Activated T-cell treated with anti-CD3 and anti-CD28 coated beads, Interleukin-2, amount 50 U/mL, for 72 hours (primary cell): ENCODE measurements at places on chromosomes 2 and 18. TPM values are rescaled to one million over a fixed set of nuclear protein-coding genes. Genes with fewer than 3 reads are reported as not detected.

The TNS1 gene
- 0.93 TPM for total RNA-seq

The PPP1R1C gene
- total RNA-seq = not detected

The TMEM163 gene
- 0.12 TPM for total RNA-seq

DNA sequence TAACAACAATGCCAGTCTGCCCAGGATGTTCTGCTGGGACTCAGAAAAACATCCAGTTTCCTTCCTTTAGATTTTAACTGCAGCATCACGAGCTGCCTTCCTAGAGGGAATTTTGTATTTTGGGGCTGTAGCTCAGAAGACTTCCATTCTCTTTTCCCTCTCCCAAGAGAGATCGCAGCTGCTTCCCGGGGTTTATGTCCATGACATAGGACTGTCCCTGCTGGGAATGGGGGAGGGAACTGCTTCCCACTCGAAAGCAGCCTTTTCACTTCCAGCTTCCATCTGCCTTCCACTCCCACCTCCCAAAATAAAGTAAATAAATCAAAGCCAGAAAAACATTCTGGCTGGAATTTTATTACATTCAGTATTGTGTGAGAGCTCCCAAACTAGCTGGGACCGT lies 52.4 kb downstream of the LIMS1 start:
- no peak overlapping the region for H3K4me3 ChIP-seq
- H3K36me3 ChIP-seq = peaks cover 2% of the 10 kb centered on the region
- no peaks in the 10 kb centered on the region for H3K27me3 ChIP-seq
- DNase-seq = no peak
- H3K4me1 ChIP-seq = peaks cover 53% of the 10 kb centered on the region

DNA sequence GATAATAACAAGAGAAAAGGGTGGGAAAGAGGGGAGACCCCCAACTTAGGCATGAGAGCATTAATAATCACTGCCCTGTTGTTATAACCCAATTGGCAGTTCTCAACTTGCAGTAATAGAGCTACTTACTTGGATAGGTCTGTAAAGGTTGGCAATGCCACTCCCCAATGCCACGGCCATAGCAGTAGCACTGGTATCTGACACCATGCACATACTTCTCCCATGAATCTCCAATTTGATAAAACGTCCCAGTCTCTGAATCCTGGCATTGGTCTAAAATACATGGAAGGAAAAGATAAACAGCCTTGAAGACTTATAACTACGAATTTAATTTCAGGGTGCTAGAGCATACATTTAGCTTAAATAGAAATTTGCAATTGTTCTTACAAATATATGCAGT lies 16.8 kb downstream of the FN1 start:
- H3K36me3 ChIP-seq = no peaks in the 10 kb centered on the region
- no peak overlapping the region for H3K4me3 ChIP-seq
- no peak overlapping the region for H3K27ac ChIP-seq
- H3K4me1 ChIP-seq = no peaks in the 10 kb centered on the region

GRCh38 chr2:8380026-8380425 lies 301.8 kb upstream of the ID2 start:
- no peaks in the 10 kb centered on the region for H3K36me3 ChIP-seq
- peaks cover 39% of the 10 kb centered on the region for H3K4me1 ChIP-seq
- no peak overlapping the region for H3K4me3 ChIP-seq
- DNase-seq = no peak
- peak overlapping the region; percentile 56 for H3K27ac ChIP-seq

DNA sequence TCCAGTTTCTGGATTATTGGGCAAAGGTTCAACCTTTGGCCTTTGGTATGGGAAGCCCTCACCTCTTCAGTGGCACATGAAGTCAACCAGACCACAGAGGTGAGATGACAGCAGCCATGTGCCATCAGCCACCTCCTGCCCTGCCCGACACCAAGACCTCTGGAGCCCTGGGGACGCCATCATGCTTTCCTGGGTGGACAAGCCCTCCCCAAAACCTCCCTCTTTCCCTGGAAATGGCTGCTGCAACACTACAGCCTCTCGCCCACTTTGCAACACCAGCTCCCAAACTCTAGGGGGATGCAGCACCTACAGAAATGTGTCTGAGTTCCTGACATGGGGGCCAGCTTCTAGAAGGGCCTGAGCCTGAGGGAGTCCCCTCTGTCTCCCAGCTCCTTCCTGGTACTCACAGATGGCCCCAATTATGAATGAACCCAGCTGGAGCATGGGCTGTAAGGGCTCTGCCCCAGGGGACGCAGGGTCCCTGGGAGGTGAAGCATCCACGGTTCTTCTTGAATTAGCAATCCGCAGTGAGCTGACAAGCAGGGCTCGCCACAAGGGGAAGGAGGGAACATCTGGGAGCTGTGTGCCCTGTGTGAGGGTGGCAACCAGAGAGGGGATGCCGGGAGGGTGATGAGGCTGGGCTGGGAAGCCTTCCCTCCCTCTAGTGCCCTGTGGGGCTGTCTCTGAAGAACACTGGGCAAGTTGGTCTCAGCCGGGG lies 268.5 kb upstream of the HDAC4 start:
- no peak overlapping the region for H3K27ac ChIP-seq
- no peak overlapping the region for H3K4me3 ChIP-seq
- no peak for DNase-seq
- no peaks in the 10 kb centered on the region for H3K27me3 ChIP-seq

DNA sequence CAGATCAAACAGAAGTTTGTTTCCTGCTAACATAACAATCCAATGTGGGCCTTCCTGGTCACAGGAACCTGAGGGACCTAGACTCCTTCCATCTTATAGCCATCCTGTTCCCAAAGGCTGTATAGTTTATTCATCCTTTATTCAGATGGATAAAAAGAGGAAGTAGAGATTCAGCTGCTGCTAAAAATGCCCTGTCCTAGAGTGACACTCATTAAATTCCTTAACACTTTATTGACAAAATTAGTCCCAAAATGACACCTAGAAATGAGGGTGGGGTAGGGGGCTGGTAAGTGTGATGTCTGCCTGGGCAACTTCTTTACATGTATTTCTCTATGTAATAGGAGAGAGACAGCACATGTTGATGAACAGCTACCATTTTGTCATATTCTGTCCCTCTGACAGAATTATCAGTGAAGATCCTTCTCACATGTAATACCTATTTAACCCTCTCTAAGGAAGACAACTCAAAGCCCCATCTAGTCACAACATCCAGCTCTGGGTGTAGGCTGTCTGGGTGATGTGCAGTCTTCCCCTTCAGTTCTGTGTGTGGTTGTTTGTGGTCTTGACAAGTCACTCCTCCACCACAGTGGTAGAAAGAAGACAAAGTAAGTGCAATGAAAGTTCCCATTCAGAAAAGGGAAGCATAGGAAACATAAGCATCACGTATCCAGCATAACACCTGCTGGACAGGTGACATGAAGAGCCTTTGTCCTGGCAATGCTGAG lies 253.9 kb upstream of the CNTNAP5 start:
- no peak overlapping the region for H3K4me3 ChIP-seq
- no peaks in the 10 kb centered on the region for H3K4me1 ChIP-seq
- no peaks in the 10 kb centered on the region for H3K27me3 ChIP-seq
- DNase-seq = no peak

DNA sequence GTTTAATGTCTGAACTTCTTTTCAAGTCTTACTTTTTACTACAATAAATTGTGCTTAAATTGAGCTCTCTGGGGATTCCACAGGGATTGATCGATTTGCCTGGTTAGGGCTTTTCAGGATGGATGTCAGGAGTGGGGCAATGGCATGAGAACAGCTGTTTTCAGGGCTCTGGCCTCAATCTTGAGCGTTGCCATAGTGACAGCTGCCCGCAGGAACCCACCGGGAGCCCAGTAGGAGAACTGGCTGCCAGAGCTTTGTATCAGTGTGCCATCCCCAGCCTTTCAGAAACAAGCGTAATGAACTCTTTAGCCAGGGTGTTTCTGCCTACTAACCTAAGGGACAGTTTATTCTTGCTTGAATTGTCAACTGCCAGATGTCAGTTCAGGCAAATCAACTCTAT lies 93.5 kb downstream of the GALNT3 start:
- no peak overlapping the region for H3K27ac ChIP-seq
- H3K27me3 ChIP-seq = peaks cover 18% of the 10 kb centered on the region
- no peaks in the 10 kb centered on the region for H3K36me3 ChIP-seq
- H3K4me3 ChIP-seq = no peak overlapping the region
- no peak for DNase-seq

GRCh38 chr2:205387350-205388055 lies 294.8 kb upstream of the NRP2 start:
- no peaks in the 10 kb centered on the region for H3K36me3 ChIP-seq
- DNase-seq = no peak
- H3K4me3 ChIP-seq = no peak overlapping the region
- H3K27me3 ChIP-seq = peaks cover 12% of the 10 kb centered on the region
- no peak overlapping the region for H3K27ac ChIP-seq
- peaks cover 6% of the 10 kb centered on the region for H3K4me1 ChIP-seq

DNA sequence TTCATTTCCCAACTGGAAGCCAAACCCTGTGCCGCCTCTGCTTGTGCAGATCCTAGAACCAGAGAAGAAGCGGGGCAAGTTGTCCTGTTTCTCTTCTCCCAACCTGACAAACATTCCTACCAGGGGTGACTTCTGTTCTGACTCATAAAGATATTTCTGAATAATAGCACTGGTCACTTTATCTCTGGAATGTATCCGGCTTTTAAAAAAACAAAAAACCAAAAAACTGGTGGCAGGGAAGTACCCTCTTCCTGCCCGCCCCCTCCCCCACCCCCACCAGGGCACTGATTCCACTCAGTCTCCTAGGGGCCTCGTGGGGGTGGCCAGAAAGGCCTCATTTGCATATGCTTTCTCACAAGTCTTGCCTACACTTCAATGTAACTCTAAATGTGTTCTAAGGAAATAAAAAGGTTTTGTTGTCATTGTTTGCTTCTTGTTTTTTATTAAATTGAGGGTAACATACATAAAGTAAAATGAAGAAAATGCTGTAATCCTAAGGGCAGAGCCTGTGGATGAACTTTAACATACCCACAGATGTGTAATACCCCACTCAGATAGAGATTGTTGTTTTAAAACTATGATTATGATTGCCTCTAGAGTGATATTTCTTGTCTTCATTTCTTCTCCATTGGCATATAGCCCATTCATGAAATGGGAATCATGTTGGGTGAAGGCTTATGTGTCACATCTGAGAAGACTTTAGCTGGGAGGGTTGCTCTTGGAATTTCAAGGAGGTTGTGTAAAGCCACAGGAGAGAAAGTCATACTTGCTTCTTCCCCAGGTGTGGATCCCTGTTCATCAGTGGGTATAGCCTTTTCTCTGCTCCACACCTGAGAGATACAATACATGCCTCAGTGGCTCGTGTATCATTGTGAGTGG lies 5.3 kb upstream of the FOSL2 start:
- no peak for DNase-seq
- H3K27ac ChIP-seq = peak overlapping the region; percentile 49
- peaks cover 51% of the 10 kb centered on the region for H3K4me1 ChIP-seq
- H3K27me3 ChIP-seq = no peaks in the 10 kb centered on the region
- H3K36me3 ChIP-seq = peaks cover 2% of the 10 kb centered on the region

DNA sequence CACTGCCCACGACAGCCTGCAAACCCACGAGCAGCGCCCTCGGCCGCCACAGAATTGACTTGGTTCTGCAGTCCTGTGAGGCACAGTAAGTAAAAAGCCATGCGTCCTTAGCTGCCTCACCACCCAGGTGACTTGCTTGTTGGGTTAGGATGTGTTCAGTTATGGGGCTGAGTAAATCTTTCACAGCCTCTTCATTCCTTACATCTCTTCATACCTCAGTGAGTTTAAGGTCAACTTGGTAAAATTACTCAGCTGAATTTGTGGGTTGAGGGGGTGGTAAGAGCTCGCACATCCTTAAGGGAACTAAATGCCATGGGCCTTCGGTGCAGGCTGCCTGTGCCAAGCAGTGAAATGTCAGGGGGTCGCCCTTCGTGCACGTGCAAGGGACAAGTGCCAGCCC lies 165.2 kb upstream of the ALKAL2 start:
- DNase-seq = no peak
- no peak overlapping the region for H3K27ac ChIP-seq
- H3K4me1 ChIP-seq = peaks cover 33% of the 10 kb centered on the region
- no peaks in the 10 kb centered on the region for H3K36me3 ChIP-seq

DNA sequence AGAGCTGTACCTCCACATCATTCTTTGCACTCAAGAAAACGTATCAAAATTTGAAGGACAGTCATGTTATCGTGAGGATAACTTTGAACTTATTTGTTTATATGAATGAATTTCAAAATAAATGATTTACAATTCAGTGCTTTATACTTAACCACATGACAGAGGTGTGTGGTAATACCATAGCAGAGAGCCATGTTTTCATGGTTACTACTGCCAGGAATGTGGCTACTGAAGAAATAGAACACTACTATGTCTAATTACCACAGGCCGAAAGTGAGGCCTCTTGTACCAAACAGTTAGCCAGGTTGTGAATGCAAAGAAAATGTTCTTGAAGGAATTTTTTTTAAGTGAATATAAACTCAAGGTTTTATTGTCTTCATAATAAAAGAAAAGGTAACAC lies 49.2 kb downstream of the AAK1 start:
- H3K4me1 ChIP-seq = peaks cover 75% of the 10 kb centered on the region
- no peak overlapping the region for H3K27ac ChIP-seq
- H3K36me3 ChIP-seq = peaks cover 8% of the 10 kb centered on the region

DNA sequence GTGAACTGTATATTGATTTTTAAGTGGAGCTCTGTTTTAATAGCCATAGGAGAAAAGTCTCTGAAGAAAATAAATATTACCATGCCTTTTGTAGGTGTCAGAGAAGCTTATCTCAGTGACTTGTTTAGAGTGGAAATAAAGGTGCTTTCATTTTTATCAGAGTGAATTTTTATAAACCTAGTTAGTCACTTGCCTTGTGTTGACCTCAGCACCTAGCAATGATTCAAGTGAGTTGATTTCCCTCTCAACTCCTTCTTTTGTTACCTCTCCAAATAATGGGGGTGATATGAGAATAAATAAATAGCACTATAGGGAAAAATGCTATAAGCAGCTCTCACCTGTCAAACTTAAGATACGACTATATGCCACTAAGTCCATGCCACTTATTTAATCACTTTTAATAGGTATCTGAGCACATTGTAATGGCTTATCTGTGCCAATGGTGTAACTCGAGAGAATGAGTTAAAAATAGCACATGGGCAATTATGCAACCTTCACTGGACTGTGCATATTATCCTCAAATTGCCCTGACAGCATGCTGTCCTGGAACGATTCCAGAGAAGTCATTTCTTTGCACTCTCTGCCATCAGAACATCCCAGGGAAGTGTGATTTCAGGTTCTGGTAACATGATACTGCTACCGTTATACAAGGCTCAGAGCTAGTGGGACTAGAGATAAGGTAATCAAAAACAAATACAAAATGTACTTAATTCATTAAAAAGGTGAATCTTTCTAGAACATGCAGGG lies 290.8 kb downstream of the CCDC85A start:
- no peak for DNase-seq
- no peaks in the 10 kb centered on the region for H3K27me3 ChIP-seq
- no peaks in the 10 kb centered on the region for H3K36me3 ChIP-seq
- no peaks in the 10 kb centered on the region for H3K4me1 ChIP-seq
- no peak overlapping the region for H3K4me3 ChIP-seq

DNA sequence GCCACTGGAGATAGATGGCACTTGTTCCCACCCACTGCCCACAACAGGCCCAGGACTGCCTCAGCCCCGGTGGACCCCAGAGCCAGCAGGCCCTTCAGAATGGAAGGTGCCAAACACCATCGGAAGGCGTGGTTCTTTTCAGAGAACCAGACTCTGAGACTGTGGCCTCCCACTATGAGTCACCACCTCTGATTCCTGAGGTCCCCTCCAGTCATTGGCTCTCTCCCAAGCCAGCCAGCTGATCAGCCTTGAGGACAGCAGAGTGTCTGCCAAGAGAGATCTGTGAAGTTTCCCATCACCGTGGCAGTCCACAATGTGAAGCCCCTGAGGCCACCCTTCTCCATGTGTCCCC lies 10.4 kb upstream of the MAP3K2 start:
- H3K4me3 ChIP-seq = no peak overlapping the region
- peak; percentile 61 for DNase-seq
- peaks cover 20% of the 10 kb centered on the region for H3K4me1 ChIP-seq
- no peaks in the 10 kb centered on the region for H3K36me3 ChIP-seq
- no peak overlapping the region for H3K27ac ChIP-seq
